ENCODE measurements at places on chromosomes 1 and 21.

GRCh38 chr1:224201853-224202252, 18.8 kb downstream of the DEGS1 start:
- DNase-seq: no peak

DNA sequence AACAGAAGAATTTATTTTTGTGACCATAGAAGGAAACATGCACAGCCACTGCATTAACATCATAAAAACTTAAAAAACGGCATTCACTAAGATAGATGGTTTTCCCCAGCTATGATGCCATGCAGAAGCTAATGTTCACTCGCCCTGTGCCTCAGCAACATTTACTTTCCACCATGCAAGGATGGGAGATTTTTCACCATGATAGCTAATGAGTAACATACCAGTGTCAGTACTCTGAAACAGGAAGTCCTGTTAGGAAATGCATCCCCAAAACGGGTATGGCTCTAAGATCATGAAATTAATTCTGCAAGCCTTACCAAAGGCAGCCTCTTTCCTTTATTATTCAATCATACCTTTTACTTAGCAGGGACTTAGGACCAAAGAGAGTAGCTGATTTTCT, 17.5 kb upstream of the VAMP3 start:
- DNase-seq: no peak

DNA sequence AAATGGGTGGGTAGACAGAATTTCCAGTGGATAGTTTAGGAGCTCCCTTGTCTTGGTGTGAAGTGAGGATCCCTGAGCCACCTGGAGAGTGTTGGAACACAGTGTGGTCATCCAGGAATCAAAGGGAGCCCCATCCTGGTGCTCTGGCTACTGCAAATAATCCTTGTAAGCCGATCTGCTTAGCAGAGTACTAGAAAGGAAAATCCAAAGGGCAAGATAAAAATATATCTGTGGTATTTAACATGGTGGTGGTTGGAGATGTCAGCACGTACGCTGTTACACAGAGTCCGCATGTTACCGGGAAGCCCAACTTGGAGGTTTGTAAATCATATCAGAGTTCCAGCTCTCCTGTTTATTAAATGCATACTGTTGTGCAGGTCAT, 39.0 kb downstream of the VANGL1 start:
- no peak for DNase-seq

GRCh38 chr1:218694085-218694484, 348.9 kb downstream of the TGFB2 start:
- no peak for DNase-seq

DNA sequence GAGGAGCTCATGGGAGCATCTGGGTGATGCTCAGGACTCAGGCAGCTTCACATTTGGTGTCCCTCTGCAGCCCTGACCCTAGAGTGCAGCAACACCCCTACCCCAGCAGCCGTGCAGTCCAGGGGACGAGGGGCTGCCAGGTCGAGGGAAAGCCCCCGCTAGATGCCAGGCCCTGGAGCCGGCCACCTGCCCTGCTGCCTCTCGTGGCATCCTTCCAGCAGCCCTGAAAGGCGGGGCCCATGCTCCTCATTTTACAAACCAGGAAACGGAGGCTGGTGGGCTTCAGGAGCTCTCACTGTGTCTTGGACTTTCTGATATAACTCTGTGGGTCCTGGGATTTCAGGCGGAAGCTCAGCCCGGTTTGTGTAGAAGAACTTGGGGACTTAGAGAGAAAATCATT, 120.5 kb upstream of the WNT4 start:
- DNase-seq: no peak

- peak; percentile 66 for DNase-seq
These were observed 66.3 kb upstream of the DIRAS3 start for GRCh38 chr1:68116643-68117235.

DNA sequence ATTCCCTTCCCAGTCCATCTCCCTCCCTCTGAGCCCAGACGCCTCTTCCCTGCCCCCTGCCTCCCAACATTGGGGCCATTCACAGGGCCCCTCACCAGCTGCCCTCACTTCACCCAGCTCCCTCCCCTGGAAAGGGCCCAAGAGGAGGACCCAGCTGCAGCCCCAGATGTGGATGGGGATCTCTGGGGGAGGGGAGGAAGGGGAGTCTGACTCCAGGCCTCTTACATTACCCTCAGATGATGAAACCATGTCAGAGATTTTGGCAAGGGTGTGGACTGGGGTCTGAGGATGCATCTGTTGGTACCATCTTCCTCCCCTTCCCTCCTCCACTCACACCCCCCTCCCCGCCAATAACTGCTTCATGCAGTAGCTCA, 1.1 kb upstream of the KIF21B start:
- DNase-seq: no peak

GRCh38 chr21:43598416-43599120, 60.7 kb downstream of the HSF2BP start:
- no peak for DNase-seq
